Neural progenitor cell (in vitro differentiated cells): ENCODE measurements at places on chromosomes 1 and 21. TPM values are rescaled to one million over a fixed set of nuclear protein-coding genes. Genes with fewer than 3 reads are reported as not detected.
A peak's percentile ranks its signal among the peaks of the same experiment; 100 is the strongest.

DNA sequence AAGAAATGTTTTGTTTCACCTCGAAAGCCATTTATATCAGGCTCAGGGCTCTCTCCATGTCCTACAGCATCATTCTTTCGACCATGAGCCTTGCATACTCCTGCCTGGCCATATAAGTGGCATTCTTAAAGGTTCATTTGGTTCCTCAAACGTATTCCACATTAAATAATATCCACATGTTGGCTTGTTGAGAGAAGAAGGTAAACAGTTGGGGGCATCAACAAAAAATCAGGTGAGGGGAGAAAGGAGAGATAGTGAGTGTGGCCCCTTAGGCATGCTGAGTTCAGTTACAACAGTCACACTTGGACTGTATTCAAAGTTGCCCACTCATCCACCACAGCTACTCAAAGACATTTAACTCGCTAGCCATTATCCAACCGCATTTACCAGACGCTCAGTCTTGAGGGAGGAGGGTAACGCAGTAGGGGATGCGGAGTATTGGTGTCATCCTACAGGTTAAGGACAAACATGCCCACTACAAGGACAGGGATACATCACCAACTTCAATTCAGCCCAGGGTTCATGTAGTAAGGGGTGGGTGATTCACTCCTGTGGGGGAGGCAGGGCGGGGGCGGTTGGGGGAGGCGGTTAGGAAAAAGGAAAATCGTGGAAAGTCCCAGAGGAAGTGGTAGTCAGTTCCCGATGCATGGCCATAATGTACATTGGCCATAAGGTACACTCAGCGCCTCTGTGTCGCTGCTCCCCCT, 1.4 kb downstream of the ZNF697 start:
- H3K27me3 ChIP-seq = peaks cover 21% of the 10 kb centered on the region
- peaks cover 15% of the 10 kb centered on the region for H3K4me1 ChIP-seq
- peak; percentile 9 for DNase-seq
- H3K36me3 ChIP-seq = no peaks in the 10 kb centered on the region
- H3K27ac ChIP-seq = no peak overlapping the region
- peak overlapping the region; percentile 99 for H3K4me3 ChIP-seq

DNA sequence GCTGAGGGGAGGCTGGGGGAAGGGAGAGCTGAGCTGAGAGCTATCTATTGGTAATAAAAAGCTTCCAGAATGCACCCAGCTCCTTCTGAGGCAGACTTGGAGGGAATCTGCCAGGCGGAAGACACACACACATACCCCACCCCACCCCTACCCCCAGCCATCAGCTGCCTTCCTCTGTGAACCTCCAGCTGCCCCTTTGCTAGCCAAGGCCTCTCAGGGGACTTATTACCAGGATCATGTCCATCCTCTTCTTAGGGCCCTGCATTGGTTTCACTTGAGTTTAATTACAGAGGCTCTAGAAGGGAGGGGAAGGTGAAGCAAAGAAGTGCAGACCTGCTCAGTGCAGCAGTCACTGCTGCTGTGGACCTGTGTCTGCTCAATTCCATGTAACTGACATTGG, 156.4 kb downstream of the OMA1 start:
- no peak overlapping the region for H3K27ac ChIP-seq
- DNase-seq = no peak
- no peak overlapping the region for H3K4me3 ChIP-seq
- peaks cover 4% of the 10 kb centered on the region for H3K4me1 ChIP-seq
- H3K36me3 ChIP-seq = no peaks in the 10 kb centered on the region

DNA sequence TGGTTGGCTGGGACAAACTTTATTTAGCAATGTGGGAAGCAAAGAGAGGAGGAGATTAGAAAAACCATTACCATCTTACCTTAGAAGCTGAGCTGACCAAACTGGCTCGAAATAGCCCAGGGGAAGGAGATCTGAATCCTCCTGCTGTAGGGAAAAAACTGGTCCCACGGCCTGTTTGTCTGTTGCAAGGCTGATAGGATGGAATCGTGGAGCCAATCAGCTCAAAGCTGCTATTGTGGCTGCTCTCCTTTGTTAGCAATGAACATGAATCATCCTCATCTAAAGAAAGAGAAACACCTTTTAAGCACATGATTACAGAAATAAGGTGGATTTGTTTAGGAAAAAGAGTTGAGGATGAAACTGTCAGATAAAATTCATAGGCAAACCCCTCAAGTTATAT, 21.5 kb downstream of the CLSPN start:
- no peaks in the 10 kb centered on the region for H3K4me1 ChIP-seq
- no peaks in the 10 kb centered on the region for H3K27me3 ChIP-seq
- peaks cover 28% of the 10 kb centered on the region for H3K36me3 ChIP-seq
- no peak for DNase-seq
- H3K27ac ChIP-seq = no peak overlapping the region

- no peaks in the 10 kb centered on the region for H3K36me3 ChIP-seq
- H3K27ac ChIP-seq = no peak overlapping the region
Observed at GRCh38 chr1:28246427-28246832, 10.5 kb downstream of the ATP5IF1 start.

- no peak for DNase-seq
- H3K4me1 ChIP-seq = peaks cover 13% of the 10 kb centered on the region
- peaks cover 29% of the 10 kb centered on the region for H3K27me3 ChIP-seq
Observed at GRCh38 chr1:101311146-101311920, 74.5 kb downstream of the S1PR1 start.

- no peak for DNase-seq
- no peak overlapping the region for H3K4me3 ChIP-seq
- H3K4me1 ChIP-seq = no peaks in the 10 kb centered on the region
- H3K27ac ChIP-seq = no peak overlapping the region
- no peaks in the 10 kb centered on the region for H3K36me3 ChIP-seq
Observed at GRCh38 chr1:31625561-31626222, 8.2 kb downstream of the HCRTR1 start.

Gene S100A10
- total RNA-seq = 0.54 and 1.1 TPM in 2 replicates
